Naive thymus-derived CD8-positive, alpha-beta T cell (primary cell): ENCODE measurements at places on chromosomes 2 and 18. TPM values are rescaled to one million over a fixed set of nuclear protein-coding genes. Genes with fewer than 3 reads are reported as not detected.

- no peaks in the 10 kb centered on the region for H3K36me3 ChIP-seq
- DNase-seq: no peak
- H3K4me1 ChIP-seq: no peaks in the 10 kb centered on the region
- H3K4me3 ChIP-seq: no peak overlapping the region
- H3K27ac ChIP-seq: no peak overlapping the region
Measured at GRCh38 chr18:27544206-27544605, 359.1 kb upstream of the CHST9 start.

ABHD1 gene
- polyA plus RNA-seq: 1.4 TPM

DNA sequence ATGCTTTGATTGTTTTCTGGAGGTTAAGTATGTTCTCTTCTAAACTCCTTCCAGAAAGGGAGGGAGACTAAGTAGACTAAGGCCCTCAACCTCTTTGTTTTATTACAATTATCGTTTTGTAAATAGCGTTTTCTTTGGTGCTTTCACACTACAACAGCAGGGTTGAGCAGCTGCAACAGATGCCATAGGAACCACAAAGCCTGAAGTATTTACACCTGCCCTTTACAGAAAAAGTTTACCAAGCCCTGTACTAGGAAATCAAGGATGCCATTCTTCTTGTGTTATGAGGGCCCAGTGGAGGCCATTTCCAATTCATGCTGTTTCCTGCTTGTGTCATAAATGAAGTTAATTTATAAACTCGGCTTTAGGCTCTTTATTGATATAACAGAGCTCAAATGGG is 914.8 kb downstream of the DCDC2C start:
- no peak for DNase-seq
- H3K4me1 ChIP-seq: no peaks in the 10 kb centered on the region
- H3K27me3 ChIP-seq: no peaks in the 10 kb centered on the region
- no peak overlapping the region for H3K27ac ChIP-seq
- H3K36me3 ChIP-seq: no peaks in the 10 kb centered on the region

DNER gene
- not detected for polyA plus RNA-seq
